ENCODE measurements at places on chromosomes 2 and 18.

DNA sequence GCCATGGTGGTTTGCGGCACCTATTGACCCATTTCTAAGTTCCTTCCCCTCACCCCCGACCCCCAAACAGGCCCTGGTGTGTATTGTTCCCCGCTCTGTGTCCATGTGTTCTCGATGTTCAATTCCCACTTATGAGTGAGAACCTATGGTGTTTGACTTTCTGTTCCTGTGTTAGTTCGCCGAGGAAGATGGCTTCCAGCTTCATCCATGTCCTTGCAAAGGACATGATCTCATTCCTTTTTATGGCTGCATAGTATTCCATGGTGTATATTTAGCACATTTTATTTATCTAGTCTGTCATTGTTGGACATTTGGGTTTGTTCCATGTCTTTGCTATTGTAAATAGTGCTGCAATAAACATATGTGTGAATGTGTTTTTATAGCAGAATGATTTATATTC lies 183.6 kb downstream of the GBX2 start:
- no peak for DNase-seq

DNA sequence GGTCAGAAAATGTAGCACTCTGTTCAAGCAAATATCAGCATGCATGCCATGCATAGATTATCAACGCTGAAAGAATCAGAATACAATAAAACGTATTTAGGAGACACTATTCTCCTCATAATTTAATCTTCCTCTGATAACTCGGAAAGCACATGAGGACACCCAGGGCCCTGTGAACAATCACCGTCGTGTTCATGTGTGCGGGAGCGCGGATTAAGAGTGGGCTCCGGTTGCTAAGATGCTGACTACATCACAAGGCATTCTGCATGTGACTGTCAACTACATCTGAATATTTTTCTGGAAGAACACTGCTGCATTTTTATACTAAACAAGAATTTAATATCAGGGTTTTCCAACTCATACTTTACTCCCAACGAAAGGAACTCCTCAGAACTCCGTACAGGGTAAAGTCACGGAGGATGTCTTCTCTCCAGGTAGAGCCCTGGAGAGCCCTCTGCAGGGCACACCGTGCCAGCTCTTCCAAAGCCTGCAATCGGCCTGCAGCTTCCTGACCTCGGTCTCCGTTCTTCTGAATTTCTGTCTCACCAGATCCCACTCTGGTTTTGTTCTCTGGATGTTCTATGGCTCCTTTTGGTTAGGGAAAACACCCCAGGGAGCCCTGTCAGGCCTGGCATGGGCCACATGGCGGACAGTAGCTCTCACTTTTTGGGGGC lies 59.6 kb downstream of the ZNF516 start:
- DNase-seq: no peak

GRCh38 chr2:15788830-15789229 lies 151.5 kb upstream of the MYCN start:
- no peak for DNase-seq

DNA sequence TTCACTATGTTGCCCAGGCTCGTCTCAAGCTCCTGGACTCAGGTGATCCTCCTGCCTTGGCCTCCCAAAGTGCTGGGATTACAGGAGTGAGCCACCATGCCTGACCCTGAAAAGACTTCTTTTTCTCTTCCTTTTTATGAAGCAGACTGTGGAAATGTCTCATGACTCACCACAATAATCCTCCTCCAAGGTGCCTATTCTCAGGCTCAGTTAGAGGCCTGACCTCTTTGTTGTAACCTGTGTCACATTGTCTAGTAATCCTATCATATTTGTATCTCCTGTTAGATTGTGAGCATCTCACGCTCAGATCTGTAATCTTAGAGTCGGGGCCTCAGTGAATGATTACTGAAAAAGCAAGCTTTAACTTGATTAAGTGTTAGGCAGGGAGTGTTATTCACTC lies 18.3 kb upstream of the TAF4B start:
- DNase-seq: no peak

GRCh38 chr2:44004735-44005602 lies 9.2 kb upstream of the LRPPRC start:
- no peak for DNase-seq

GRCh38 chr2:55761526-55761925 lies 67.9 kb upstream of the PNPT1 start:
- no peak for DNase-seq

DNA sequence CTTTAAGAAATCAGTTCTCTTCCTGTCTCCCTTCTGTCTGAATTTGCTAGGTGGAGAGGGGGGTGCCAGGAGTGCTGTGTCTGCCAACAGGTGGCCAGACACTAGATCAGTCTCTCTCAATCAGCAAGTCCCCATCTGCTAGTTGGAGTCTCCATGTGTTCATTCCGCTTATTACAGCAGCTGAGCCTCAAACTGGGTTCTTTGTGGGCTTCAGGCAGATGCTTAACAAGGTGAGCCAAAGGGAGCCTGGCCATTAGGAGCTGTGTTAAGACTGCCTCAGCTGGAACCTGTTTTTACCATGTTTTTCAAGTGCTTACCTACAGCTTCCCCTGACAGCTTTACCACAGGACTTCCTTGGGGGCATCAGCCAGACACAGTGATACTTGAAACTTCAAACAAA lies 401.9 kb downstream of the LRP1B start:
- no peak for DNase-seq

DNA sequence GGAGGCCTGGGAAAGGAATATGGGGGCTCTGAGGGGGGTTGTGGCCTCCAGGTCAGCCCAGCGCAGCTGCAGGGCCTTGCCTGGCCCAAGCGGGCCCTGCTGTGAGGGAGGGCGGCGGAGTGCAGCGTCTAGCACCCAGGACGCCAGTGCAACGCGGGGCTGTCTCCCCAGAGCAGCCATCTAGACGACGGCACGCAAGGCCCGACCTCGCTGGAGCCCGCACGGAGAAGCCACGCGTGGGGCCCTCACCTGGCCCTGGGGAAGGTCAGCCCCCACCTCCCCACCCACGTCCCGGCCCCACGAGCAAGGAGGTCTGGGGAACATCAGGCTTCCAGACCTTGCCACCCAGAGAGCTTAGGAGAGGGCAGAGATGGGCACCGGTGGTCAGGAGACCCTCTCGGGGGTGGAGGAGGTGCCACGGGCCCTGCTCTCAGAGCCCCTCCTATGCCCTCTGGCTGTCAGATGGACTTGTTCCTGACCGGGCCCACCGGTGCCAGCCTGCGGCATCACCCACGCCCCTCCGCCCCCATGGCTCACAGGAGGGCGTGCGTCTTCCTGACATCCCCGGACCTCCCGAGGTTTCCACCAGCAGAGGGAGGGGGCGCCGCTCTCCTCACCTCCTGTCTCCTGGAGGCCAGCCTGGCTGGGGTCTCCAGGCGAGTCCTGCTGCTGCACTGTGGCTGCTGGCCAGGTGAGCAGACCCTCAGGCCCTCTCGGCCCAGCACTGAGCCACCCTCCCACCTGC lies 17.0 kb downstream of the GPR35 start:
- DNase-seq: no peak

DNA sequence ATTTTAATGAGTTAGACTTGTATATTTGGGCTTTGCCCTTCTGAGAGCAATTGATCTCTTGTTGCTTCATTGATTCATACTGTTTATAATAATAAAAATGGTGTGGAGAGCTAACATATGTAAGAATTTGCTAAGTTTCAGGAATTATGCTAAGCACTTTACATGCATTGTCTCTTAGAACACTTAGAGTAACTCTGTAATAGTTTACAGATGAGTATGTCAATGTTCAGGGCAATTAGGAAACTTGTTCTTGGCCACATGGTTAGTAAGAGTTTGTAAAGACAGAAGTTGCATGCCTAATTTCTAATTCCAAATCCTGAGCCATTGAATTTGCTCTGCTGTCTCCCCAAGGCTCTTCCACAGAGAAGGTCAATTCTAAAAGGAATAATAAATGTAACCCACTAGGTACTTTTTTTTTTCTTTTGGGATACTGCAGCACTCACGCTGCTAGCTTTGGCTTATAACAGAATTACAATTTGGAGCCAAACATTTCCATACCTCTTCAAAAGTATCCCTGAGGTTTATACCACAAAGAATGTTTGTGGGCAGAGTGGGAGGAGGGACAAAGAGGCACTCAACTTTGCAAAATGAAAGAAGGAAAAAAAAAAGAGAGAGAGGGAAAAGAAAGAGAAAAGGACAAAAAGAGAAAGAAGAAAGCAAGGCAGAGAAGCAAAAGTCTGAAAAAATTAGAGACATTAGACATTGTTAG lies 232.4 kb downstream of the CALCRL start:
- DNase-seq: no peak

DNA sequence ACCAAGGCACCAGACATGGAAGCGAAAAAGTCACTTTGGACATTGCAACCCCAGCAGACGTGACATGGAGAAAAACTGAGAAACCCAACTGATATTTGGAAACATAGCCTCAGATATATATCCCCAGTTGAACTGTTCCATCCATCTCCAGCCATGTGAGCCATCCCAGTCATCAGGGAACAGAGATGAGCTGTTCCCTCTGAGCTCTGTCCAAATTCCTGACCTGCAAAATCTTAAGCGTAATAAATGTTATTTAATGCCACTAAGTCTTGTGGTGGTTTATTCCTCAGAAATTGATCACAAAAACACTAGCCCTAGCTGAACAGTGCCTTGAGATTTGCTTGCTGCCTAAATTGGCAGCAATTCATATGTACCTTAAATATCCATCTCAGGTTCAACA lies 182.8 kb downstream of the NRP2 start:
- no peak for DNase-seq

GRCh38 chr2:239466755-239467271 lies 66.0 kb upstream of the HDAC4 start:
- DNase-seq: no peak

DNA sequence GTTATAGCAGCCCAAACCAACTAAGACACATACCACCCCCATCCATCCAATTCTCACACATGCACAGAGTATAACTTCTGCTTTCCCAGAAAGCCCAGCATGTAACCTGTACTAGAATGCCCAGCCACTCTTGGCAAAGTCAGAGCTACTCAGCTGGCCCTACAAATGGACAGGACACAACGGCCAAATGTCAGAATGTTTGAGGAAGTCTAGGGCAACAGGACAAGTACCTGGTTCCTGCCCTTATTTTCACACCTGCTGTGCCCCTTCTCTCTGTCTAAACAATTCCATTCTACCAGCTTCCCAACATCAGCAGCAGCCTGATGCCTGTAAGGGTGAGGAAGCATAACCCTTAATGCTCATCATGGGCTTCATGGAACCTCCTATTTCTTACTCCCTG lies 15.1 kb upstream of the BZW1 start:
- DNase-seq: no peak

DNA sequence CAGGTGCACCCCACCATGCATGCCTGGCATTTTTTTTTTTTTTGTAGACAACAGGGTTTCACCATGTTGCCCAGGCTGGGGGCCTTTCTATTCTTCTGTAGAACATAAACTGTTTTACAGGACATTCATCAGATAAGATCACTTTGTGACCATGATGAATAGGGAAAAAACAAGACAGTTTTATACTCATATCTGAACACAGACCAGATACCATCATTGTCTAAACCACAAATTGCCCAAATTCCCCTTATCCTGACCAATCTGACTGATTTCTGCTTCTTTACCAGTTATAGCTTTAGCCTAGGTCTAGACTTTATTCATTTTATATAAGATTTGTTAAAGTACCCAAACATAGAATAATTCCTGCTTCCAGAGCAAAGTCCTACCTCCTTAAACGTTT lies 1699.3 kb upstream of the TMEFF2 start:
- DNase-seq: no peak

GRCh38 chr2:236616031-236616430 lies 46.4 kb downstream of the ACKR3 start:
- no peak for DNase-seq

GRCh38 chr2:231592636-231593145 lies at the start of gene TEX44:
TEX44 (plus strand) TSS chr2:231592864; CDS start chr2:231592952, 88 bp downstream.
- DNase-seq: no peak

DNA sequence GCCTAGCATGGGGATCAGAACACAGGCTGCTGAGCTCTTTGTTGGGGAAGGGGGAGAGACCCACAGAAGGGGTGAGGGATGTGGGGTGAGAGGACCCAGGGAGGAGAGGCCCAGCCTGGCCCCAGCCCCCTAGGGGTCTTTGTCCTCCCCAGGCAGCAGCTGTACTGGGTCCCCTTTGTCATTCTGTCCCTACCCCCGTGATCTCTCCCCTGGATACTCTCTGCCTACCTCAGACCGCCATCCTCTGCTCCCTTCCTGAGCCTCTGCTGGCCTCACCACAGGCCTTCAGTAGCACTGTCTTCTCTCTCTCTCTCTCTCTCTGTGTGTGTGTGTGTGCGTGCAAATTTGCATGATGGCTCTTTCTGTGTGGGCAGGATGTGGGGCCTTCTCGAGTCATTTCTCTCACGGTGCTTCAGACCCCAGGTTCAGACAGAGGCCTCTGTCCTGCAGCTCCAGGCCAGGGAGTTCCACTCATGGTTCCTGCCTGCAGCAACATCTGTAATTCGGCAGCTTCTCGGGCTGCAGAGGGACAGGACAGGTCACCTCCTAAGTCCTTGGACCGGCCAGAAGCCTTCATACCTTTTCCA lies 1.4 kb downstream of the PSD4 start:
- peak; percentile 74 for DNase-seq

DNA sequence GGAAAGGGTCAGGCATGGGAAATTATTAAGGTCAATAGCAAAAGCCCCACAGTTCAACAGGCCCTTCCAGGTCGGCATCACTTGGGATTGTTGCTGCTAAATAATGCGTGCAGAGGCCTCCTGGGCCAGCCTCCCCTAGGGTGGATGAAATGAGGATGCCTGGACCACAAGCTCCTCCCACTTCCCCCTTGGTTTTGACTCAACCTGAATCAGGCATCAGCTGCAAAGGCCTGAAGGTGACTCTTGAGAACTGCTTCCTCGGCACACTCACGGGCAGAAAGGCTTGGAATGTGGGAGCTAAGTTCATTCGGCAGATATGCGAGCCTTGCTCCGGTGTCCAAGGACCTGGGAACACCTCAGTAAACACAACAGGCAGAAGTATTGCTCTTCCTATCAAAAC lies 69.3 kb downstream of the MBP start:
- DNase-seq: peak; percentile 87

DNA sequence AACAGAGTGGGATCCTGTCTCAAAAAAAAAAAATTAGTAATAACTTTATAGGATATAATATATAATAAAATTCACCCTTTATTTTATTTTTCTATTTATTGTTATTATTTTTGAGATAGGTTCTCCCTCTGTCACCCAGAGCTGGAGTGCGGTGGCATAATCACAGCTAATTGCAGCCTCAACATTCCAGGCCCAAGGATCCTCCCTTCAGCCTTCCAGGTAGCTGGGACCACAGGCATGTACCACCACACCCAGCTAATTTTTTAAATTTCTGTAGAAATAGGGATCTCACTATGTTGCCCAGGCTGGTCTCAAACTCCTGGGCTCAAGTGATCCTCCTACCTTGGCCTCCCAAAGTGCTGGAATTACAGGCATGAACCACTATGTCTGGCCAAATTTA lies 958 bp downstream of the C2orf92 start:
- DNase-seq: no peak

GRCh38 chr2:25294573-25295462 lies 46.9 kb downstream of the DNMT3A start:
- DNase-seq: peak; percentile 84

DNA sequence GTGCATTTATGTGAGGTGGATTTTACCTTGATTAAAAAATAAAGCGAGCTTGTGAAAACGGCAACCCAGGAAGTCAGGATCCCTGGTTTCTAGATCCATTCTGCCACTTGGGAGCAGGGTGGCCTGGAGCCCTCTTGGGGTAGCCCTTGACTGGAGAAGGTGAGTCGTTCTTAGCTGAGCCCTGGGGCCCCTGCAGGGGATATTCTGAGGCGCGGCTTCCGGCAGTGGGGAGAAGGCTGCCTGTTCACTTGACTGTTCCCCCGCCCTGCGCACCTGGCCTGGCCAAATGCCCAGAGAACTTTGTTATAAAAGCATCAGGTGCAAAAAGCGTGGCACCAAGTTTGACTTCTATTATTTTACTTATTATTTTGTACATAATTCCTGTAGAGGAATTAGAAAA lies 221.9 kb downstream of the DYSF start:
- no peak for DNase-seq

GRCh38 chr2:42051543-42052235 lies 3.9 kb downstream of the PKDCC start:
- DNase-seq: no peak

Measured in stimulated activated CD8-positive, alpha-beta memory T cell treated with anti-CD3 and anti-CD28 coated beads, Interleukin-4, amount 100 ng/mL, for 48 hours (primary cell).